Activated T-helper 1 cell treated with anti-CD3 and anti-CD28 coated beads, Interleukin-2, amount 50 U/mL, for 16 hours (primary cell): ENCODE measurements at places on chromosomes 7 and 10.

DNA sequence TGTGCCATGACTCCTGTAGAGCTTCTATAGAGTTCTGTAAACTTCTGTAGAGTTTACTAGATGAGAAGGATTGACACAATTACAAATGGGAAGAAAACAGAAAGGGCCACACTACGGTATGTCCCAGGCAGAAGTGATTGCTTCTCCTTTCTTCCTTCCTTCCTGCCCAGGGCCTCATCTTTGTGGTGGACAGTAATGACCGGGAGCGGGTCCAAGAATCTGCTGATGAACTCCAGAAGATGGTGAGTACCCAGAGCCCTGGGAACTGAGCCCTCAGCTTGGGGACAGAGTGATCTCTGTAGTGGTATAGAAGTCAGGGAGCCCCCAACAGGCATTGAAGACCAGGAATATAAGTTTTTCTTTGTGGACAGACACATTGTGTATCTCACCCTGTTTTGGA, 1.7 kb downstream of the ARF5 start:
- DNase-seq = no peak

- DNase-seq = no peak
Measured at GRCh38 chr7:125147047-125147446, 217.4 kb upstream of the POT1 start.

GRCh38 chr10:90363799-90364483, 493.9 kb downstream of the HTR7 start:
- DNase-seq = no peak

- no peak for DNase-seq
Measured at GRCh38 chr7:17007841-17008240, 126.1 kb upstream of the AGR3 start.

DNA sequence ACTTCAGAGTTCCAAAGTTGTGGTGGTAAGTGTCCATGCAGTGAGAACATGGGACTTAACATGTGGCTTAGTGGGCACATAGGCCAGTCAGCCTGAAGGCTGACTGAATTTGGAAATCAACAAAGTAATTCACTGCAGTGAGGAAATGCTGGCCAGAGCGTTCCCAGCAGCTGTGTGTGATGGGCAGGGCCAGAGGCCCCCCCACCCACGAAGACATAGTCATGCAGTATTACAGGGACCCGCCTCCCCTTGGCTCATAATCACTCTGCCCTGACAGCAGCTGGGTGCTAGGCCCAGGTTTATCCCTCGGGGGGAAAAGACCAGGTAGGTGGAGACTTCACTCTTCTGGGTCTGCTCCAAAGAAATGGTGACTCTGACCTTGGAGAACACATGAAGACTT, 33.7 kb downstream of the HTR5A start:
- DNase-seq = no peak

DNA sequence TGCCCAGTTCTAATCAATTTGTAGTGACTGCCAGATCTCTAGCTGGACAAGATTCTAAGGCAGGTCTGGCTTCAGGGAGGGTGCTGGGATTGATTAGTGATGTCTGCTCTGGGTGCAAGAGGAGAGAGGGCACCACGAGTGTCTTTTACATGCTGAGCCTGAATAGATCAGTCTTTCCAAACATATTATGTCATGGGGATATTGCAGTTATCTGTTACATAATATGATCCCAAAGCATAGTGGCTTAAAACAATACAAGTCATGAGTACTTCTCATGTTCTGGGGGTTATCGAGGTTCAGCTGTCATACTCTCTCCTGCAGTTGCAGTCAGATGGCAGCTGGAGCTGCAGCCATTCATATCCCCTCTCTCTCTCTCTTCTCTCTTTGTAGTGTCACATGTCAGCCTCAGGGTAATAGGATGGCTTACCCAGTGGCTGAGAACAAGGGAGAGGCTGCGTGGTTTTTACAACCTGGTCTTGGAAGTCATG, 26.0 kb downstream of the SLC29A3 start:
- no peak for DNase-seq

DNA sequence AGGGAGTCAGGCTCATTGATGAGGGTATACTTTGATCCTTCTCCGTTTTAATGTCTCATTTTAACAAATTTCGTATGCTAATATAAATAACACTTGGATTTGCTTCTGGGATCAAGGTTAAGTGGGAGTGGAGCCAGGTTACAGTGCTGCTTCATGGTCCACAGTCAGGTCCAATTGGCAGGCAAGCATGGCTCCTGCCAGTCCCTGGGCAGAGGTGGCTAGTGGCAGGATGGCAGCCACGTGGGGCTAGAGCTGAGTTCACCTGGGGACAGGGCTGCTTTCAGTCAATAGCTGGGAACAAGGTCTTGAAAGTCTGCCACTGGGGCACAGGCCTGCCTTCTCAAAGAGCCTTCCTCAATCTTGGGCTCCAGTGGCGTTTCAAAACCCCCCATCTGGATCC, 16.0 kb upstream of the VWA2 start:
- no peak for DNase-seq

GRCh38 chr10:22315455-22316285, 518 bp upstream of the COMMD3 start:
- DNase-seq = no peak

- DNase-seq = no peak
Measured at GRCh38 chr10:30705101-30705624, 75.6 kb upstream of the LYZL2 start.

DNA sequence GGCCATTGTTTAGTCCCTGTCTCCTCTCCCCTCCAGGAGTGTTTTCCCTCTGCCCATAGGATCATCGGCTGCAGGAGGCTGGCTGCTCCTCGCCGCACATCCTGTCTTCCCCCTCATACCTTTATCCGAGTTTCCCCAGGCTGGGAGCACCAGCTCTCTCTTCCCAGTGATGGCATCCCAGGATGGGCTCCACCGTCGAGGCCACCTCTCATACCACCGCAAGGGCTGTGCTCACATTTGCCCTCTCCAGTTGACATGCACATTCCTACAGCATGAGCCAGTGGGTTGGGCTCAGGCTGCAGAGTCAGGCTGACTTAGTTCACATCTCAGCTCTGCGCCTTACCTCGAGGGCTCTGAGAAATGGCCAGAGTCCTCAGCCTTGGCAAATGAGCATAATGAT, 12.1 kb downstream of the HKDC1 start:
- no peak for DNase-seq

GRCh38 chr10:44822966-44823365, 88.2 kb upstream of the TMEM72 start:
- no peak for DNase-seq

DNA sequence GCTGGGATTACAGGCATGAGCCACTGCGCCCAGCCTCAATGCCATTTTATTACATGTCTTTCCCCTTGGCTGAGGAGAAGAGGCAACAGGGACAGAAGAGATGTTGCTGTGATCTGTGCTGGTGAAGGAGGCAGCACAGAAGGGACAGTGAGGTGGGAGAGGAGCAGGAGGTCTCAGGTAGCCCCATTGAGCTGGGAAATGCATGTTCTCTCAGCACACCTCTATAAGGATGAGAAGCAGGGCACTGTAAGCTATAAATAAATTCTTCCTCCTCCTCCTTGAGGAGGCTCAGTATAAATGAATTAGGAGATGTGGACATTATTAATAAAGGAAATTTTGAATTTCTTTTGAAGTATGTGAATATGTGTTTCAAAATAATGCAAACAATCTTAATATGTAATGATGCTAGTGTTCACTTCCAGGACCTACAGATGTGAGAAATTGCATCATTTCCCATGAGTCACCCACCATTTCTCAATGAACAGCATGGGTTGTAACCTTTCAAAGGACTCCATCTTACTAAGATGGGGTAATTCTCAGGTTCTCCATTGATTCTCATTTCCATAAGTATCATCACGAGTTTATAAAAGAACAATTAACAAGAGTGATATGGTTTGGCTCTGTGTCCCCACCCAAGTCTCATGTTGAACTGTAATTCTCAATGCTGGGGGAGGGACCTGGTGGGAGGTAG, 88.9 kb upstream of the ODAD2 start:
- no peak for DNase-seq

- DNase-seq = no peak
Measured at GRCh38 chr7:117949232-117949631, 76.0 kb upstream of the CTTNBP2 start.

GRCh38 chr7:20520530-20520929, 94.9 kb upstream of the ABCB5 start:
- no peak for DNase-seq

DNA sequence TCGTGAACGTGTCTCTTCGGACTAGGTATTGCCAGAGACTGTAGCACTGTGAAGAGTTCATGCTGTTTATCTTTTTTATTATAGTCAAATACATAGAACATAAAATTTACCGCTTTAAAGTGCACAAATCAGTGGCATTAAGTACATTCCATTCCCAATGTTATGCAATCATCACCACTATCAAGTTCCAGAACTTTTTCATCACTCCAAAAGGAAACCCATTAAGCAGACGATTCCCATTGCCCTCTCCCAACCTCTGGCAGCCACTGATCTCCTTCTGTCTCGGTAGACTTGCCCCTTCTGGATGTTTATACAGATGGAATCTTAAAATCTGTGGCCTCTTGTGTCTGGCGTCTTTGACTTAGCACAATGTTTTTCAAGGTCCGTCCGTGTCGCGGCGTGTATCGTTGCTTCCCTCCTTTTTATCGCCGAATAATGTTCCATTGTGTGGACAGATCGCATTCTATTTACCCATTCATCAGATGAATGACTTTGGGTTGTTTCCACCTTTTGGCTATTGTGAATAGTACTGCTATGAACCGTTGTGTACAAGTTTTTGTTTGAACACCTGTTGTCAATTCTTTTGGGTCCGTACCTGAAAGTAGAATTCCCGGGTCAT, 2.7 kb downstream of the PROSER2 start:
- DNase-seq = no peak

DNA sequence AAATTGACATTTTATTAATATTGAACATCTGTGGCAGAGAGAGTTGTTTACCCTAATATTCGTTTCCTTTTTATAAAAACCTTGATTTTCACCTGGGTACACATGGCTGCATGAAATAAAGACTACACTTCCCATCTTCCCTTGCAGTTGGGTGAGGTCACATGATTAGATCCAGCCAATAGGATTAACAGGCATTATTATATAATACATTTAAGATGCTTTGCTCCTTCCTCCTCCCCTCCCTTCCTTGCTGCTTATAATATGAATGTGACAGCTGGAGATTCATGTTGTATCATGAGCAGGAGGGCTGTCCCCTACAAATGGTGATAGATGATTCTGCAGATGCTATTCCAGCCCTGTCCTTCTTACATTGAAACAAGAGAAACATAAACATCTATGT, 146.6 kb downstream of the SH2D4B start:
- DNase-seq = no peak

- no peak for DNase-seq
Measured at GRCh38 chr10:45256246-45256645, 59.2 kb downstream of the OR13A1 start.

DNA sequence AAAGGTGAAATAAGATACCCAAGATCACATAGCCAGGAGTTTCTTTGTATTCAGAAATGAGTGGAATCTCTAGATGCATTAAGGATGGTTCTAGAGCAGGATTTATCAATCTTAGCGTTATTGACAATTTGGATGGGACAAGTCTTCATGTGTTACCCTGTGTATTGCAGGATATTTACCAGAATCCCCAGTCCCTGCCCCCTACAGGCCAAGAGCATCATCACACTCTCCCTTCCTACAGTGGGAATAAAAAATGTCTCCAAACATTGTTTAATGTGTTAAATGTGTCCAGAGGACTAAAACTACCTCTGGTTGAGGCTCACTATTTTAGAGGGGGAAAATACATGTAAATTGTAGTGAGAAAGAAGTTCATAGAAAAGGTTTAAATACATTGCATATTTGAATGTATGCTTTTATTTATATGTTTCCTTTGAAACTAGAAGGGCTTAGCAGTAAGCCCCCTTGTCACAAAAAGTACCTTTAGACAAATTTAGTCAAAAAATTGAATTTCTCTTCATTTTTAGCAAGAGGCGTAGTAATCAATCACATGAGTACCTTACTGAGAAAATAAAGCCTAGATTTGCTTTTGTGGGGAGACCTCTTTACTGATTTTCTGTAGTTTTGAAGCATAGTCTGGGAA, 141.2 kb downstream of the MLLT10 start:
- DNase-seq = no peak

GRCh38 chr7:143892527-143893300, 9.3 kb downstream of the TCAF1 start:
- no peak for DNase-seq

DNA sequence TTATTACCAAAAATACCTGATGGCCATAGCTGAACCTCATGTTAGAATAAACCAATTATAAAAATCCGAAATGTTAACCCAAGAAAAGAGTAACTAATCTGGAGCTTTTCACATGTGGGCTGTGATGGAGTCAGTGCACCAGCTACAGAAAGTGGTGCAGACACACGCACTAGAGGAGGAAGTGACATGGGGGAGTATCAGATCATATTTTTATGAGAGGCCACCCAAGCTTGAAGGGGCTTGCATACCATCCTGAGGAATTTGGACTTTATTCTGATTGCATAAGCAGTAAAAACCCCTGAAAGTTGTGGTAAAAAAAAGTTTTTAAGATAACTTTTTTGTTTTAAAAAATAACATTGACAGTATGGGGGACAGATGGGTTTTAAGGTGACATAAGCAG, 1148.5 kb upstream of the CELF2 start:
- no peak for DNase-seq

- DNase-seq = no peak
Measured at GRCh38 chr10:117476281-117476680, 66.3 kb upstream of the EMX2 start.

DNA sequence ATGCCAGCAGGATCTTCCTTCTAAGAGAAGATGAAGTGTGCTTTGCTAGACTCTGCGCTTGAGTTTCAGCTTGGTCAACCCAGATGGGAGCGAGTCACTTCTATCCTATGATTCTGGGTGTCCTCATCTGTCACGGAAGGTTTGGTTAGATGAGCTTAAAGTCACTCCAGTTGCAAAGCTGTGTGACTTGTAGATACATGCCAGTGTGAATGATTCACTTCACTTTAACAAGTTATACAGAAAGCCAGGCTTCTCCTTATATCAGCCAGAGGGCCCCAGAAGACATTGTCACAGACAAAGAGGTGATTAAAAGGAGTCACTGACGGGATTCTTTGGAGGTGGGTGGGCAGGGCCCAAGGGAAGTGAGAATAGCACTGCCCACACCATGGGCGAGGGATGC, 122.6 kb upstream of the PFKP start:
- no peak for DNase-seq

GRCh38 chr7:36295090-36295489, 94.6 kb upstream of the ANLN start:
- no peak for DNase-seq

DNA sequence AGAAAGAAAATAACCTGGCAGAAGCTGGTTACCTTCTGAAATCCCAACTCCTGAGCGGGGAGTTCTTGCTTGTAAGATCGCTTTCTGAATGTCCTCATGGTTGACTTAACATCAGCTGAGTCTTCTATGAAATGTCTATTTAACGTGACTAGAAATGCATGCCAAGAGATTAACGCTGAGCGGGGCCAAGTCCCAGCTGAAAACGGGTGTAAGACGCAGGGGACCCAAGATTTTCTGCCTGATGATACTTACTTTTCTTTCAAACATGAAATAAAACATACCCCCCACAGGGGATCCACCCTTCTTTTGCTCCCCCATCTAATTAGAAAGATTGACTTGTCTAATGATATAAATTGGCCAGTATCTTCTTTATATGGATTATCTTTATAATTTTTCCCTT, 14.9 kb downstream of the OR9A2 start:
- no peak for DNase-seq
